ENCODE measurements at places on chromosomes 1 and 21.

- no peak for DNase-seq
Observed at GRCh38 chr21:42695697-42696380, 42.4 kb downstream of the PDE9A start.

DNA sequence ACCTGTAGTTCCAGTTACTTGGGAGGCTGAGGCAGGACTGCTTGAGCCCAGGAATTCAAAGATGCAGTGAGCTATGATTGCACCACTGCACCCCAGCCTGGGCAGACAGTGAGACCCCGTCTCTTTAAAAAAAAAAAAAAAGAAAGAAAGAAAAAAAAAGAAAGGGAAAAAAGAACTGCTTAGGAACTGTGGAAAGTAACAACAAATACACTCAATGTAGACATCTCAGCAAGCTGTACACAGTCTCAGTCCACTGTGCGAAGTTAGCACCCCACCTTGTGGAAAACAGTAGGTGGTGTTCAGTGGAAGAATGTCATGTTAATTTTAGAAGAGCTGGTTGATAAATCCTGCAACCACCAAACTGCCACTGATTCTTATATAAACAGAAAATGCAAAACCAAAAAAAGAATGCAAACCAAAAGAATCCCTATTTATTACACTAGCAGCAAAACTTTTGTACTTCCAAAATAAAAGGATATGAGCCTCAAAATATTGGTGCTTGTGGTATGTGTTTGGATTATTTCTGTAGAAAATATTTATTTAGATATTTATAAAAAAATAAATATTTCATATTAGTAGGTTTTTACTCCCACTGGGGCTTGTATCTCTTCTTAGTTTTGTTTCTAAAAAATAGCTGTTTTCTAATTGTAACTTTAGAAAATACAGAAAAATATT lies 31.1 kb downstream of the ALG14 start:
- peak; percentile 91 for DNase-seq

DNA sequence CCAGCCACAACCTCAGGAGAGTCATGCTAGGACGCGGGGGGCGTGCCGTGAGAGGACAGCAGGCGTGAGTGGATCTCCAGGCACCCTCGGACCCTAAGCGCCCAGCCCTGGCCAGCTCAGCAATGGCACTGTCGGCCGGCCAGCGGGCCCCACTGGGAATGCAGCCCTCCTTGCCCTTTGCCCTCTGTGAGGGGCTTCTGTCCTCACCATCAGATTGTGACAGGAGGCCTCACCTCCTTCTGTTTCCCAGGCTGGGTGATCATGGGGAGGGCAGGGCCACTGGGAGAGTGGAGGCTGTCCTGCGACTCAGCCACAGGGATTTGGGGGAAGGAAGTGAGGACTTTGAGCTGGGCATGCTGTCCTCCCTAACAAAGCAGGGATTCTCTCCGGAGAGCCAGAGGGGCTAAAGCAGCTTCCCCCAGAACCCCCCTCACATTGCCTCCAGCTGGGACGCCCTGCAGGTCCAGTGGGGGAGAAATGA lies 6.6 kb upstream of the LRRC3 start:
- no peak for DNase-seq

DNA sequence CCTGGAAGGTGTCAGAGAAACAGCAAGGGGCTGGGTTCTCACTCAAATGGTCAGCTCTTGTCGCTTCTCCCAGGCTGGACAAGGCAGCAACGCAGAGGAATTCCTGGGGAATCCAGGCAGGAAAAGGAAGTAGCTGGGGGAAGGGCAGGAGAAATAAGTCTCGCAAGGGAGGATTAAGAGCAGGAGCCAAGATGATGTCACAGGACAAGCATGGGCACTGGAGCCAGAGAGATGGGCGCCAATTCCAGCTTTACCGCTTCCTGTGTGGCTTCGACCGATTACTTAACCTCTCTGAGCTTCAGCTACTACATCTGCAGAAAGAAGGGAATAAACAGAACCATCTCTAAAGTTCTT lies 70.5 kb downstream of the SSBP3 start:
- DNase-seq, result peak; percentile 82

DNA sequence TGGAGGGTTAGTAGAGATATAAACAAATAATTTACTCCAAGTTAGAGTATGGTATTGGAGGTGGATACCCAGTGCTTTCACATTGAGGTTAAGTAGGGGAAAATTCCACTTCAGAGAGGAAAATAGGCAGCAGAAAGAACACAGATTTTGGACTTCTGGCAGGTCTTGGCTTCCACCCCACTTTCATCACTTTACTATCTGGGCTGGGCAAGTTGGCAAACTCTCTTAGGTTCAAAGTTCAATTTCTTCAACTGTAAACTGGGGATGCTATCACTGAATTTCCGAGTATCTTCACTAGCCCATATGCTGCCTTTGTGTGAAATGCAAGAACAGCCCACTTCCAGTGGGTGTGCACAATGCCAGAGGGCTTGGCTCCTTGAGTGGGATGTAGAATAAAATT lies 214.9 kb downstream of the GABPA start:
- no peak for DNase-seq

DNA sequence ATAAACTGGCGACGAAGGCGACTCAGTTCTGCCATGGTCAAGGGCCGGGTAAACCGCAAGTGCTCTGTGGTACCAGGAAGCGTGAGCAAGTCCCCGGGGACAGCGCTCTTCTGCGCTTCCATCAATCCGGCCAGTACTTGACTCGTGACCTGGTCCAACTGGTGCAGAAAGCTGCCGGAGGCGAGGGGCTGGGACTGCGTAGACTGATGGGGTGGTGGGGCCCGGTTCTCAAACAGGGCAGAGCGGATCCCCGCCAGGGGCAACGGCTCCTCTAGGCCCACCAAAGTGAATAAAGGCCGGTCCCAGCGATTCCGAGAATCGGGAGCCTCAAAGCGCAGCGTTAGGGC lies 852 bp downstream of the KTI12 start:
- DNase-seq, result no peak

DNA sequence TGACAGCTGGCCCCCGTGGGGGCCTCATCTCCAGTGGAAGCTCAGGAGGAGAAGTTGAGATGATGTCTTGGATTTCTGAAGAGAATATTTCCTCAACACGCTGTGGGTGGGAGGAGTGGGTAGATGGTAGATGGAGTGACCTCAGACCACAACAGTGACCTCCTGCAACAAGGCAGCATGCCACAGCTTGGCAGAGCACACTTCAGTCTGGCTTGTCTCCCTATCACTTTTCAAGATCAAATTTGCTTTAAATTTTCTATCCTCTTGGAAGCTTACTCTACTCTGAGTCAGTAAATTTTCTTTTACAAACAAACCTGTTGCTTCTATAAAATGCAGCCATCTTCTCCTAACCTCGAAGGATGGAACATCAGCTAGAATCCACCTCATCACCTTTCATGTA lies 59.7 kb downstream of the NTPCR start:
- no peak for DNase-seq

DNA sequence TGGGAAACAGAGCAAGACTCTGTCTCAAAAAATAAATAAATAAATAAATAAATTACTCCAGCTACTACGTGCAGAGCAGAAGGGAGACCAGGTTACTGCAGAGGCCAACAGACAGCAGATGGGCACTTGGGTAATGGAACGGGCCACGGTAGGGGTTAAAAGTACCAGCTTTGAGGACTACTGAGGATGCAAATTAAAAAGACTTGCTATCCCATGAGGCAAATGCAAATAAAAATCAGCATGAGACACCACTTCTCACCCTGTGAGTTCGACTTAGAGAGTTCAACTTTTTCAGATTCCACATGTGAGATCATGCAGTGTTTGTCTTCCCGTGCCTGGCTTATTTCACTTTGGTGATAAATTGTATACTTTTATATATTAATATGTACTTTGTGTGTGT lies 6.6 kb downstream of the SLC2A5 start:
- no peak for DNase-seq

- DNase-seq, result no peak
Observed at GRCh38 chr1:215526147-215526845, 40.8 kb upstream of the KCTD3 start.

DNA sequence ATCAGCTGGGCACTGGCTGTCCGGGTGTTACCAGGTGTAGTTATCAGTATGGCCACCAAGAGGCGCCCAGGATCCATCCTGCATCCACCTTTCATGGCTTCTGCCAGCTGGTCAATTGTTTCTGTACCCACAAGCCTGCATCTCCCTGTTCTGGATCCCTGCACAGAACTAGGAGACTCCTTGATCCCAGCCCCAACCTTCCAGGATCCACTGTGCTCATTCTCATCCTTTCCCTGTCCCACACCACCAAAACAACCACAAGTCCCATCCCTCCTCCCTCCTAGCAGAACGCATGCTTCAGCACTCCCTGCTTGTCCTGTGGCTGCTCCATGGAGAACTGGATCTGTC lies 27.2 kb upstream of the FOXE3 start:
- peak; percentile 53 for DNase-seq

GRCh38 chr1:193108471-193108870 lies 3.3 kb upstream of the GLRX2 start:
- DNase-seq, result no peak

DNA sequence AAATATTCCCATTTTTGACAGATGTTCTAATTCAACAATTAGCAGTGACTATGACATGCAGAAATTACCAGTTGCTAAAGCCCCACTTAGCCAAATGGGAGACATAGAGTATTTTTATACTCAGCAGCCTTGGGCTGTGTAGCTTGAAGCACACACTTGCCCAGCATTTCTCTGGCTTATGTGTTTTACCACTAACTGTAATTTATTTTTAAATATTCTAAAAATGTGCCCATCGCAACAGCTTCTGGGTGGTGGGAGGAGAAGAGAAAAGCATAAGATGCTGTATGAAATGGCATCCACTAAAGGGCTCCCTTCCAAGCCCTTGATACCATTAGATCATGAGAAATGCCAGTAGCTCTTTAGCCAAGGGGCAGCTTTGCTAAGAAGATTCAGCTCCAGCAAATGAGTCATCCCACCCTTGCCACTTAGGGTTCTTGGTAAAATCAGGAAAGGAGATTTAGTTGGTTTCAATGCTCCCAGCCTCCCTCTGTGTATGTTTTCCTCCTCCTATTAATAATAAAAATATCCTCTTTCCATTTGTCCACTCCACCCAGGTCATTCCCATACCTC lies 462.7 kb upstream of the DEPDC1 start:
- DNase-seq, result no peak

GRCh38 chr1:51962486-51963356 lies 27.8 kb downstream of the RAB3B start:
- DNase-seq, result no peak

- DNase-seq, result peak; percentile 95
Observed at GRCh38 chr21:46092026-46092764, 5.7 kb upstream of the COL6A2 start.

DNA sequence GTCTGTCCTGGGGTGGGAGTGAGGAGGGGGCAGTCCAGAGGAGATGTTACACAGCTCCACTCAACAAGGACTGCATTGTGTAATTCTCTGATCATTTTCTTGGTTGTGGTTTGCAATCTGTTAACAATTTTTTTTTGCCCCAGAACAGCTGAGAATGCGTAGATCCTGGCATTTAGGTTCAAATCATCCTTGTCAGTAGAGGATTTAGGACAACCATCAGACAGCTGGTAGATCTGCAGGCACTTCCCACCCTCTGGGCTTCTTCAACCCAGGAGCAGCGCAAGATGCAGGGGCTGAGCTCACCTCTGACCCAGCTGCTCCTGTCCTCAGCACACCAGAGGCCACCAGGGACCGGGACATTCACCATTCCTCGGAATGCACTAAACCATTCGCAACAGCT lies 13.5 kb downstream of the BCAR3 start:
- DNase-seq, result peak; percentile 64

DNA sequence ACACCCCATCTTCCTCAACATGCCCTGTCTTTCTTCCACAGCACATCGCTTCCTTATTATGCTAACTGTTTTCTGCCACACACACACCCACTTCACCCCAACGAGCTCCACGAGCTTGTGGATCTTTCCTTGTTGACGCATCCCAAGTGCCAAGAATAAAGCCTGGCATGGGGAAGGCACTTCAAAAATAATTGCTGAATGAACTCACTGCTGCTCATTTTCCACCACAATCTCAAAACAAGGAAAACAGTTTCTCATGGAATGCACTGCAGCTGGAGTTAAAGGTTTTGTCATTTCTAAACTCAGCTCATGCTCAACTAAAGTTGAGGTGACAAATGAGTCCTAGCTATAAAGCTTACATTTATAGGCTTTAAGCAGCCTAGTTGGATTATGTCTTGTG lies 86.0 kb downstream of the TIAM1 start:
- DNase-seq, result no peak

GRCh38 chr1:247322849-247323586 lies 8.6 kb downstream of the ZNF496 start:
- DNase-seq, result no peak

GRCh38 chr1:145960468-145961108 lies 2.8 kb upstream of the LIX1L start:
- peak; percentile 83 for DNase-seq

- peak; percentile 50 for DNase-seq
Observed at GRCh38 chr1:36133484-36133883, 8.5 kb upstream of the COL8A2 start.

DNA sequence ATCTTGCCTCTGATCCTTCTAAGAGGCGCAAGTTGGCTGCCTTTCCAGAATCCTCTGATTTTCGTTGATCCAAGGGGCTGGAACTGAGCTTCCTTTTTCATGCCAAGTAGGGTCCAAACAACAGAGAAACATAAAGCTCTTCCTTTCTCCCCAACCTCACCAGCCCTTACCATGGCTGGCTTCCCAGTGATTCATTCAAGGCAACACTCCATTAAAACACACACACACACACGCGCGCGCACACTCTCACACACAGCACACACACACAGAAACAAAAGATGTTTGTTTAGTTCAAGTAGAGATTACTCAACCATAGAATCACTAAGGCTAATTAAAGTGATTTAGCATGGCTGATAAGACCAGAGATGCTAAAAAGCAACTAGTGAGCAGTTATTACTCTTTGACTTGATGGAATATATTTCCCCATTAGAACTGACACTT lies 13.0 kb upstream of the GUCA2A start:
- DNase-seq, result peak; percentile 68

GRCh38 chr1:237539055-237539454 lies 351.7 kb downstream of the ZP4 start:
- DNase-seq, result no peak

GRCh38 chr1:230891413-230891812 lies 23.1 kb upstream of the C1orf198 start:
- no peak for DNase-seq

Data from muscle of back (tissue), 13 donors.